Left lobe of liver (tissue), 2 donors: ENCODE measurements at places on chromosomes 5 and 9. TPM values are rescaled to one million over a fixed set of nuclear protein-coding genes. Genes with fewer than 3 reads are reported as not detected.

The FAM78A gene
- 1.2 TPM for total RNA-seq

The SLC6A7 gene
- not detected for total RNA-seq

The G3BP1 gene
- total RNA-seq: 90.0 TPM

The GABRA1 gene
- not detected for total RNA-seq

The LURAP1L gene
- total RNA-seq: 12.7 TPM

The LYSMD3 gene
- total RNA-seq: 12.6 TPM

The IFNA2 gene
- not detected for total RNA-seq

The QRFP gene
- not detected for total RNA-seq

The C9orf153 gene
- 0.15 TPM for total RNA-seq

The TMEM252 gene
- not detected for total RNA-seq

The GNA14 gene
- total RNA-seq: 2.5 TPM

The TSLP gene
- 1.5 TPM for total RNA-seq
